Fibroblast of skin of abdomen (primary cell): ENCODE measurements at places on chromosomes 7 and 10.
A peak's percentile ranks its signal among the peaks of the same experiment; 100 is the strongest.

GRCh38 chr7:86668315-86668714, 24.6 kb downstream of the GRM3 start:
- no peak for DNase-seq

- peak; percentile 84 for DNase-seq
These were observed 50.3 kb upstream of the RSU1 start for GRCh38 chr10:16867556-16867955.

GRCh38 chr10:11141571-11142091, 124.0 kb downstream of the CELF2 start:
- DNase-seq, result no peak

- peak; percentile 28 for DNase-seq
These were observed 16.6 kb downstream of the ACBD5 start for GRCh38 chr10:27223964-27224363.

DNA sequence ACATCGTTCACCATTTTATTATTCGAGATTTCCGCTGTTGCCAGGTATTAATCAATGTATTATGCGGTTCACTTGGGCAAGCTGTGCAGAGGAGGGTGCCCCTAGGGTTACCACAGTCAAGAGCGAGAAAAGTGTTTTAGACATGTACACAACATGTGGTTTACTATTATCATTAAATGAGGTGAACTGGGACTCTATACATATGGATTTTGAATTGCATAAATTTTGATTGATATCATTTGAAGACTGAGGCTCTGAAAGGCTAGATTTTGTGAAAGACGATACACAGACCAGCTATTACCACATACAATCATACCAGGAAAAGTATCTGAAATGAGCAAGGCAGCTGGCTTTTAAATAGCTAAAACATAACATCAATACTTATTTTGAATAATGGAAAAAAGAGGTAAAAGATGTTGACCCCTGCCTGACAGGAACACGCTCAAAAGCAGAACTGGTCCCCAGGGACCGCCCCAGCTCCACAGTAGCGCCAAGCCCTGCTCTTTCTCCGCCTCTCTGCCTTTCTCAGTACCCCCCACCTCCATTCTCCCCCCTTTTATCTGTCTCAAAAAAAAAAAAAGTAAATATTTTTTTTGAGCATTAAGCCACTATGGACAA, 413.4 kb upstream of the MKI67 start:
- no peak for DNase-seq

- no peak for DNase-seq
These were observed 42.5 kb downstream of the RASGEF1A start for GRCh38 chr10:43224321-43224720.
